Stimulated activated naive CD4-positive, alpha-beta T cell (primary cell): ENCODE measurements at places on chromosomes 12 and 14.

DNA sequence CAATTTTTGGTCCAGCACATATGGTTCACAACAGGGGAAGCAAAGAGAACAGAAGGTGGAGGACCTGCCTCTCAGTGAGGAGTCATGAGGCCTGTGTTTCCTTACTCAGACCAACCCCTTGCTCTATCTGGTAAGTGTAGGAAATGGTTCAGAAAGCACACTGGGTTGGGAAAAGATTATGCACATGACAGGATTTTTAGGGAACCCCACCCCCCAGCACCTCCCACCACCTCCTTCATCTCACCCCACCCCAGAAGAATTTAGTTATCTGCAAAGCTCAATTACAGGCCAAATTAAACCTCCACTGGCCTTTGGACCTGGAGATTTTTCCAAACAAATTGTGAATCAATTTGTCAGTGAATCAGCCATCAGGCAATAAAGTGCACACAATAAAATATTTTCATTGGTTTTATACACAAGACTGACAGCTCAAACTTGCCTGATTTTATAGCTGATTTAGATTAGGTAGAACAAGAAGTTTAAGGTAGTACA, 132.8 kb downstream of the DACT1 start:
- DNase-seq: no peak

GRCh38 chr14:50099335-50099734, 17.0 kb downstream of the VCPKMT start:
- DNase-seq: no peak

DNA sequence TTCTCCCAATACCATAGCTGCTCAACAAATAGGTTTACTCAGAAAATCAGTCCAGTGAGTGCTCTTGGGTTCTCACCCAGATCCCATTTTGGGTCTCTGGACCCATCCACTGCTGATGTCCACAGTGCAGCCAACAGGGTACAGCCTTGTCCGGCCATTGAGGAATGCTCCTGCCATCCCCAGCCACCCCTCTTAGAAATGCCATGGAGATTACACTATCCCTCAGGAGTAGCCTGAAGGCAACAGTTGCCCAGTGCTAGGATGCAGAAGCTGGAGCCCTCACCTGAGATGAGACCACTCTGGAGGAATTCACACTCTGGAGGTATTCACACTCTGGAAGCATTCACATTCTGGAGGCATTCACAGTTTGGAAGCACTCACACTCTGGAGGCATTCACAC, 958.8 kb upstream of the TMEM132C start:
- no peak for DNase-seq

DNA sequence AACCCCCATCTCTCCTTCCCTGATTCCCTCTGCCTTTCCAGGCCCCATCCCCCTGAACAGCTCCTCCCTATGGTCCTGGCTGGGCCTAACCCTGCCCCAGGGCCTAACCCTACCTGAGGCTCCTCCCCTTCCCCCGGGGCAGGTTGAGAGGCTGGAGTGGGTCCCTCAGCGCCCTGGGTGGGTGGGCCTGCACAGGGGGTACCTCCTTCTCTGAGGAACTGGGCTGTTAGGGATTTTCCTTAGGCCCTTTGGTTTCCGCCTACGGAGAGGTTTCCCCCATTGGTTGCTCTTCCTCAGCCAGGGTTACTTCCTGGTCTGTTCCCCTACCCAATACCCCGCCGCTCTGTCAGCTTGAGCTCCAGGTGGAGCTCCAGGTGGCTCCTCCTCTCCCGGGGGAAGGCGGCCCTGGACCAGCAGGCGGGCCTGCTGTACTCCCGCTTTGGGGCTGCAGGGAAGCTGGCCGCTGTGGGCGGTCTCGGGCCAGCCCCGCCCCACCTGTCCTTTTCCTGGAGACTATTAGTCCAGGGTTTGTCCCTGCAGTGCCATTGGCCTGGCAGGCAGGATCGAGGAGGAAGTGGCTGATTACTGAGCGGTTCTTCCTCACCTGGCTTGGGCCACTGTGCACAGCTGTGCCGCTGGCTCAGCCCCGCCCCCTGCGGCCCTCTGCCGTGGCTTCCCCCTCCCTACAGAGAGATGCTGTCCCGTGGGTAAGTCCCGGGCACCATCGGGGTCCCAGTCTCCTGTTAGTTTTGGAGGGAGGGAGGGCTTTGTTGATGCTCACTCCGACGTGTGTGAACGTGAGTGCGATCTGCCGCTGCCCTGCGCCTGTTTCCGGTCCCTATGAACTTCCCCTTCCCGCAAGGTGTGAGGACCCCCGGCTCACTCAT, 2.5 kb downstream of the C12orf57 start:
- DNase-seq: peak; percentile 54
